ENCODE measurements at places on chromosomes 6 and 20.

DNA sequence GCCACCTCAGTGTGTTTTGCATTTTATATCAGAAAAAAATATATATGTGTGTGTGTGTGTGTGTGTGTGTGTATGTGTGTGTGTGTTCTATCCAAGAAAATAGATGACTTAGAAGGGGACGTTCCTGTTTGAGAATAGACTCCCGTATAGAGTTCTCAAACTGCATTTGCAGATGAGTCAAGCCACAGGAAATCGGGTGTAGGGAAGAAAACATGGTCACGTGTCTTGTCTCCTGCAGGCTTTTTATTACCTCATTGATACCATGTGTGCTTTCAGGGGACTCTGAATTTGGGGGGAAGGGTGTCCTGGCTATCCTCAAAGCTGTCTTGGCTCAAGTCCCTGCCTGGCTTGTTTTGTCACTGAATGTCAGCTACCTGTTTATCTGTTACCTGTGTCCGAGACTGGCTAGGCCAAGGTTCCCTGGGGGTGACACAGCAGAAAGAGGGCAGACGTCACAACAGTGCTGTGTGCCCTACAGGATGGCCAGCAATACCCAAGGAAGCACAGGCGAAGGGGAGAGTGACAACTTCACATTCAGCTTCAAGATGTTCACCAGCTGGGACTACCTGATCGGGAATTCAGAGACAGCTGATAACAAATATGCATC, 55.7 kb upstream of the NOP56 start:
- no peak for DNase-seq

GRCh38 chr6:95365454-95365853, 211.9 kb upstream of the MANEA start:
- no peak for DNase-seq

DNA sequence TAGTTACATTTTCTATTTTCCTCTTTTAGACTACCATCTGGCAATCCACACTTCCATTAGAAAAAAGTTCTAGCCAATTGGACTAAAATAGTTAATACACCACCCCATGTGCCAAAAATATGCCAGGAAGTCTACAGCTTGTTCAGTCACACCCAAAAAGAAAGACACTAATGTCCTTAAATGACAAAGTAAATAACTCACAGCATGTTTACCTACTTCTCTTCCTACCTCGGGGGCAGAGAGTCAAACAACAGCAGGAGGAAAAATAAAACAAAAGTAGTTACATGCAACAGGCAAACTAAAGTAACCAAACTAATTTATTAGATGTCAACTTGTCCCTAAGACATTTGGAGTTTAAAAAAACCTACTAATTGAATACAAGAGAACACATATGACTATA, 57.0 kb downstream of the UBE3D start:
- no peak for DNase-seq

DNA sequence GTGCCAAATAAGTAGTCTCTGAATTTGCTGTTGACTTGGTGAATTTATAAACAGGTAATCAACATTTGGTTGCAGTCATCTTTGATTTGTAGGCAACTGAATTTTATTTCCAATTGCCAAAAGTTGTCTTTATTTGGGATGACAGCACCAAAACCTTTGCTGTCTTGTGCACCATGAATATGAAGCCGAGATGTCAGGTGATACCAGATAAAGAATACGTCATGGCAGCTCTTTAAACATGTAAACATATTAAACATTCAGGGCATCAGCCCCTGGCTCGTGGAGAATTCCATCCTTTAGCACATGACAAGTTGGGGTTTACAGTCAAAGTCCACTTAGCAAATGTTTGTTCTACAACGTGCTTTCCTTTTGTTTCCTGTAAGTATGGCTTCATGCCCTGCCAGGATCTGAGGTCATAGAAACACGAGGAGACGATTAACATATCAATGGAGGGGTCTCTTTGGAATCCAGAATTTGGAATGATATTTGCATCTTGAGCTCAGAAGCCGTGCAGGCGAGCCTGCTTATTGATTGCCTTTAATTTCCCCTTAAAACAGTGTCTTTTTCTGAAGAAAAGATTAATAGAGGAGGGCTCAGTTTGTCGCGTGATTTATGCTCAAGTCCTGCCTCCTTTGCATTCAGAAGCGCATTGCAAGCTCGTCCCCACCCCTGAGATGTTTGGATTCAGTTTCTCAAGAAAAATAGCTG, 170.2 kb upstream of the ZNF217 start:
- DNase-seq: no peak

DNA sequence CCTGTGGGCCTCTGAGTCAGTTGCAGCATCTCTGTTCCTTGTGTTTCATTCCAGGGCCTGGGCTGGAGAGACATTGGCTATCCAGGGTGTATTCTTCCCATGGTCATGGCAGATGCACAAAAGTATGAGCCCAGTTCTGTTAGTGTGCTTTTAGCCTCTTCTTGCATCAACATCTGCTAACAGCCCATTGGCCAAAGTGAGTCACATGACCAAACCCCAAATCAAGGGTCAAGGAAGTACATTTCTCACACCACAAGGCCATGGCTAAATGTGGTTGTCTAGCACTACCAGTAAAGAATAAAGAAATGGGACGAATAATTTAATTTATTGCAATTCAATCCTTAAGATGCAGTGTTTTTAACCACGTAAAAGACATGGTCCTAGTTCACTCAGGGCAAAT, 43.9 kb downstream of the NRN1 start:
- DNase-seq: no peak

DNA sequence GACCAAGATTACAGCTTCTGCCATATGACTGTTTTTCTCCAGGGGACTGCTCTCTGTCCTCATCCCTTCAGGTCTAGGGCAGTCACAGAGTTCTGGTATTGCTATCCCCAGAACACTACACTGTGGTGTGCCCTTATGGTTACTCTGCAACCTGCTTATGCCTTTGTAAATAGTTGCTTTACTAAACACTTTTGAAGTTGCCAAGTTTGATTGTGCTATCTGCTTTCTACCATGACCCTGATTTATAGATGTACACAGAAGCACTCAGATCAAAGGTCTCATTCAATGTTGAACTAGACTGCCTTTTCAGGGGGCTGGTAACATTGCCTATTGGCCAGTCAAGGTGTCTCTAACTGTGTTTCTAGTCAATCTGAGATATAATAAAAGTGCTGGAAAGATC, 794.7 kb downstream of the DHX35 start:
- no peak for DNase-seq

GRCh38 chr6:157328108-157328692, 4.9 kb upstream of the TMEM242 start:
- DNase-seq: no peak

- DNase-seq: no peak
Measured at GRCh38 chr20:34364223-34364506, 1.1 kb downstream of the ITCH start.

- peak; percentile 88 for DNase-seq
Measured at GRCh38 chr6:42890311-42891198, 11.1 kb downstream of the RPL7L1 start.

DNA sequence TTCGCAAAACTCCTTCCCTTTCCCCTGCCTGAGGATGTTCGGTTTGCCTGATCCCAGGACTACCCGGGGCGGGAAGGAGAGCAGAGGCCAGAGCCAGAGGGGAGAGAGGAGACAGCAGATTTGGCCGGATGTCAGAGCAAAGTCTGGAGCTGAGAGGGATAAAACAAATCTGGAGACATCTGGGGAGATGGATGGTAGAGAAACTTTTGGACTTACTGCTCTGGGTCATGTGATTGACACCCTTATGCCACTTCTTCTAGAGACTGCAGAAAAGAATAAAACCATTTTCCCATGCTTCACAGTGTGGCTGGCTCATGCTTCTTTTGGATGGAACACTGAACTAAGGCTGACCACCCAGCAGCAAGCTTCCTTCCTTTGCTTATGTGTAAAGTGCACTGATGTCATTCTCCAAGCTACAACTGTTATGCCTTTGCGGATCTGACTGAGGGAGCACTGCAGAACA, 174.7 kb downstream of the FOXC1 start:
- no peak for DNase-seq

GRCh38 chr6:19811397-19812079, 25.6 kb upstream of the ID4 start:
- no peak for DNase-seq

DNA sequence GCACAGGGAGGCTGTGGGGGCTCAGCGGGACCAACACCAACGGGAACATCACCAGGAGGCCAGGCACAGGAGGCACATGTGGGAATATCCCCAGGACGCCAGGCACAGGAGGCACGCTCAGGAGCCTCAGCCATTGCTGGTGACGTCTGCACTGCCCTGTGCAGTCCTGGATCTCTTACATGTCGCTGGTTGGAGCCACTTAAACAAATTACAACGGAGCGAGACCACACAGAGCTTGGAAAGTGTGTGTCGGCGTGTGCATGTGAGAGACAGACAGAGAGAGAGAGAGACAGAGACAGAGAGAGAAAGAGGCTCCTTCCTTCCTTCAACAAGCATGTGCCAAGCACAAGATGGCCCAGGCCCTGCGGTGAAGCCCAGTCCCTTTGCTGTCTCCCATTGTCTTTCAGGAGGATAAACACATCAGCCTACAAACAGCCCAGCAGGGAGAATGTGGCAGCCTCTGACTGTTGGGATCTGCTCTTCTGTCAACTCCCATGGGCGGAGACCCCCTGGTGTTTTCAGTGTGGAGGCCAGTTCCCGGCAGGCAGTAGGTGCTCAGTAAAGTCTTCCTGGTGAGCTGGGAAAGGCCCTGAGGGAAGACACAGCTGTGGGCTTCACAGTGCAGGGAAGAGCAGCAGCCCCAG, 112.7 kb upstream of the THBS2 start:
- no peak for DNase-seq

DNA sequence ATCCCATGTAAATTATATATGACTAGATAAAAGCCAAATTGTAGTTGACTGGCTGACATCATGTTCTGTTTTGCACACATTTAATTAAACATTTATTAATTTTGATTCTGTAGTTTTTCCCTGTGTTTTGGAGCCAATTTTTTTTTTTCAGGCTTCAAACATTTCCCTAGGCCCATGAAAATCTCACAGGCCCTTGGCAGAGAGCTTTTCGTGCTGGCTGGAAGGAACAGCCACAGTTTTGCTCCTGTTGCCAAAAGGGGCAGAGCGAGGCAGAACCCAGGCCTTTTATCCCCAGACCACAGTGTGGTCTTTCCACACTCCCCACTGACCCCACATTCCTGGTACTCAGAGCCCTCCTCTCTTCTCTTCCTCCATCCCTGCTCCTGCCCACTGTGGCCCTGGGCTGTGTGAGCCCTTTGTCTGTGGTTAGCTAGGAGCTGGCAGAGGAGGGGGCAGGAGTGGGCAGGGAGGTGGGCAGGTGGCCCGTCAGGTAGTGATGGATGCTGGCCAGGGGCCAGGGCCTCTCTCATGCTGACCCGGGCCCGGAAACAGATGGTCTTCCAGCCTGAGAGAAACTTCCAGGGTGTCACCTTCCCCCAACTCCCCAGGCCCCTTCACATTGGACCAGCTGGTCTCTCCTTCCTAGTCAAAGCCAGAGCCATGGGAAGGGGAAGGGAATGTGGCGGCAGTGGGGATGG, 19.4 kb upstream of the CCM2L start:
- DNase-seq: no peak

- no peak for DNase-seq
Measured at GRCh38 chr6:42909835-42910234, 6.0 kb upstream of the PTCRA start.

DNA sequence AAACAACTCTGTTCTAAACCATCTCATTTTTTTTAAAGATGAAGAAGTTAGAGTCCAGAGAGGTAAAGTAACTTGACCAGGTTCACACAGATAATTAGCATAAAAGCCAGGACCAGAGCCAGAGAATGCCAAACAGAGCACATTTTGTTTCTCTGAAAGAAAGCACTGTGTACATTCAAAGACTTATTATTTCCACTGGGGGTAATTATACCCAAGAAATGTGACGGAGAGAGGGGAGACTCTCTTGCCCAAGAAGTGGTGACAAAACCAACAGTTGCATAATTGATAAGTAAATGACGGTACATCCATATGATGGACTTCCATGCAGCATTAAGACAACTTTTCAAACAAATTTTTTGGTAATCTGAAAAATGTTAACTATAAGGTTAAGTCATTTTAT, 111.6 kb downstream of the RTN4IP1 start:
- DNase-seq: no peak

DNA sequence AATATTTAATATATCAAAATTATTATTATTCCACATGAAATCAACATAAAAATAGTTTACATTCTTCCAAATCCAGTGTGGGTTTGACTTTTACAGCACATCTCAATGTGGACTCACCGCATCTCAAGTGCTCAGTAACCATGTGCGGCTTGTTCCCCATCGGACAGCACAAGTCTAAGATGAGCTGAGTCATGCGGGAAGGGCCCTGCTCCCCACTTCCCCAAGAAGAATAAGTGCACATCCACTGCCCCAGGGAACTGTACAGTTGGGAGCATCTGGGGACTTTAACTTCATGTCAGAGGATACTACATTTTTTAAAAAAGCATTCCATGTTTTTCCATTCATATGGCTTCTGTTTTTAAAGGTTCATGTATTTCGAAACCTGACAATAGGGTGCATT, 325.6 kb downstream of the BTBD3 start:
- DNase-seq: no peak

DNA sequence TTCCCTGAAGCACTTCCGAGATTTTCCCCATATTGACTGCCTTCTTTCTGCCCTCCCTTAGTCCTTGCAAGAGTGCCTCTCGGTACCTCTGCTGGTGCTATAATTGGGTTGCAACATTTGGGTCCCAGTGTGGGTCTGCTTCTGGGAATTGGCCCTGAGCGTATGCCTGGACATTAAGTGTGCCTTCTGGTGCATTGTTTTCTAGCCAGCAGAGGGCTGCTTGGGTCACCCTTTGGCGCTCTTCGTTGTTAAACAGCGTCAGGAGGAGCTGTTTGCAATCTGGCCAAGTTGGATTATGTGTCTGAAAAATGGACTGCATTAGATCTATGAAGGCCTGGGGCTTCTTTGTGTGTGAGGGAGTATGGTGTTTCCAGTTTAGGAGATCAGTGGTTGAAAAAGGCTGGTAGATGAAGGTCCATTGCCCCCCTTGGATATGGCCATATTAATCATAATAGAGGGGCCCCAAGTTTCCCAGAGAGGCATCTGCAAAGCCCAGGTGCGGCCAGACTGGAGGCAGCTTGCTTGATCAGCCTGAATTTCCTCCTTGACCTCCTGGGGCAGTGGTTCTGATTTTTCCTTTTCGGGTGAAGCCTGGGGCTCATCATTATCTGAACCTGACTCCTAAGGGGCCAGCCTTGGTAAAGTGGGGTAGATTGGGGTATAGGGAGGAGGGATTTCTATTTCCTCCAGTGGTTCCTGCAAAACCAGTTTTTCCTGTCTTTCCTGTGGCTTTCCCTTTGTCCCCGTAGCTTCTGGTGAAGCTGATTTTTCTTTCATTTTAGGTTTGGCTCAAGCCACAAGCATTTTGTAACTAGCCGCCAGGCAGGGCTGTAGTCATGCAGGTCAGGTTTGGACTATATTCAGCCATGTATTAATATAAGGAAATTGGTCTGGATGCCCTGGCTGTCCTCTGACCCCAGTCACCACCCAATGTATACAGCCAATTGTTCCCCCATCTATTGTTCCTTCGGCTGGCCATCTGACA, 85.4 kb upstream of the GPR6 start:
- peak; percentile 99 for DNase-seq

DNA sequence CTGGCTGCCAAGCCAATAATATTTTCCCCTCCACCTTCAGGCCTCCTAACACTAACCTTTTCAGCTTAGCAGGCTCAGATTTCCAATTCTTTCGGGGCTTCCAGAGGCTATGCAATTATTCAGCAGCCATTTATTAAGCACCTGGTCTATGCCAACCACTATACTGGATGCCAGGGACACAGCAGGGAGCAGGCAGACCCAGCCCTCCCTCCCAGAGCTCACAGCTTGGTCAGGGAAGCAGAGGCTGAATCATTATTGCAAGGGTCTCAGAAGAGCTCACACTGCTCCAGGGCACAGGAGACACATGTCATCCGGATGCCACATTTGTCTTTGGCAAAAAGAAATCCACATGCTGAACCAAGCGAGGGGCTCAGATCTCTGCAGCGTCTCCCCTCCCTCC, 1.3 kb downstream of the BPIFB1 start:
- DNase-seq: no peak
